Stimulated activated CD8-positive, alpha-beta memory T cell treated with anti-CD3 and anti-CD28 coated beads, Interleukin-12 subunit alpha, Interleukin-12 subunit beta, amount 100 ng/mL, for 1 hour (primary cell): ENCODE measurements at places on chromosomes 1 and 21.

DNA sequence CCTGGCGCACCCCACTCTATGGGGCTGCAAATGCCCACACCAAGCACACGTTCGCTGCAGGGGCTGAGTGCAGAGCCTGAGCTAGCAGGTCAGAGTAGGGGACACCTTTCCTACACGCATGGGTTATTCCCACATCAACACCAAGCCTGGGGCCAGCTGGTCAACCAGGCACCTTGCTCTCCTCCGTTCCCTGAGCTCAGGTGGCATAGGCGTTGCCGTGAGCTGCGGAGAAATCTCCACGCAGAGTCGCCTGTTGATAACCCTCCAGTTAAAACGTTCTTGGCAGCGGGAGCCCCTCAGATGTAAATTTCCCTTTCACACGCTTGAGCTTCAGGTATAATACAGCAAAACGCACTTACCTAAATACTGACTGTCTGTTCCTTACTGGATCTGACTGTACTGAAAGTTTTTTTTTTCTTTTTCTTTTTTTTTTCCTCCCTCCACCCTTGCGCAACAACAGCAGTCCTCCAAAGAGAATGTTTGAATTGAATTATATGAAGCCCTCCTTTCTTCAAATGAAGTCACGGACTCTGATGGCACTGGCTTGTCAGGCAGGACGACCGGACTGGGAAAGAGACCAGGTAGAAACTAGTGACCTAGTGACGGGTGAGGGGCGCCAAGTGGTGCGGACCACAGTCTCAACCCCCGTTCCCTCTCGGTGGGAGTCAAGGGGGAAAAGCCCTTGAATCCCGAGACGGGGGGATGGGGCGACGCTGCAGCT lies 2.1 kb downstream of the BRINP3 start:
- no peak for DNase-seq

DNA sequence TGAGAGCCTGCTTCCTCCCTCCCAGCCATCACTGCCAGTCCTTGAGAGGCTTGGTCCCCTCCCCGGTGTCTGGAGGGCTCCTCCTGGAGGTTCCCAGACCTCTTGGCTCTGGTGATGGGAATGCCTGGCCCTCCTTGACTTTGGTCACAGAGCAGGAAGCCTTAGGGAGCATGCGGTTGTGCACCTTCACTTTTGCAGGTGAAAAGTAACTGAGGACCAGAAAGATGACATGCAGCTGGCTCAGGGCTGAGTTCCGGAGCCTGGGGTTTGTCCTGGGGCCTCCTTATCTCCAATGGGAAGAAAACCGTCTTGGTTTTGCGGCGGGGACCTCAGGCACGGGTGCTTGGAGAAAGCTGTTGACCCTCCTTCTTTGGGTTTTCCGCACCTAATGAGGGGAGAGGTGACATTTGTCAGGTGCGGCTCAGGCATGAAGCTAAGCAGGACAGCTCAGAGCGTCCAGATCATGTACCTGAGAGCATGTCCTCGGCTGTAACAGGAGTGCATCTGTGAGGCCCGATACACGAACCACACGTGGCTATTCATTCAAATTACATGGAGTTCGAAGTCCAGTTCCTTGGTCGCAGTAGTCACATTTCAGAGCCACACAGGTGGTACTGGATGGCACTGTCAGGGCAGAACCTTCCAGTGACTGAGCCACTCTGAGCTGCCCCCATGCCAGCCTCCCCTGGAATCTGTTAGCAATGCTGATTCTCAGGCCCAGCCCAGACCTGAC lies 608 bp upstream of the MX2 start:
- no peak for DNase-seq

DNA sequence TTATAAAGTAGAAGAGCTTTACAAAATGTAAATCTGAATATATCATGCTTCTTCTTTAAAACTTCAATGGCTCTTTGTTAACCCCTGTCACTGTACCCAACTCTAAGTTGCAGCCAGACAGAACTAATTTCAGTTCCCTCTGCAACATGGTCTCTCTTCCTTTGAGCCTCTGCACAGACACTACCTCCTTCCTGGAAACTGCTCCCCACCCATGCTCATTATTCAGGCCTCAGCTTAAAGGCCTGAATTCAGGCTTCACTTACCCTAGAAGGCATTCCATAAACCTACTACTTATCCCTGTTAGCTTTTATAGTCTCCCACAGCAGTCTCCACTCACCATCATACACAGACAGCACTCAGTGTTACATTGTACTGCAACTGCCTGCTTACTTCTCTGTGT lies 2.6 kb upstream of the EEIG2 start:
- DNase-seq: no peak

DNA sequence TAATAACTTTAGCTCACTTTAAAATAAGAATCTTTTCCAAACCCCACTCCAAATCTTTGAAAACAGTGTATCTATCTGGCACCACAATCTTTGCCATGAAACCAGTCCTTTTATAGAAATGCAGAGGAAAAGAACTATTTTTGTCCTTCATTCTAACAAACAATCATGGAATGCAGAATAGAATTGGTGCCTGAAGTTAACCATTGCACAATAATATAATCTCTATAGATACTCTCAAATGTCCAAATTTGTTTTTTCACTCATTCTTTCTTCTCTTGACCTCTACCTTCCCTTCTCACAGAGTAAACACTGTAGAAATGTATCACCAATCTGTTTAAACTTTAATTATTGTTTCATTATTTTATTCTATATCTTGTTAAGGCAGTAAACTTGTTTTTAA lies 34.8 kb downstream of the TTLL7 start:
- no peak for DNase-seq

DNA sequence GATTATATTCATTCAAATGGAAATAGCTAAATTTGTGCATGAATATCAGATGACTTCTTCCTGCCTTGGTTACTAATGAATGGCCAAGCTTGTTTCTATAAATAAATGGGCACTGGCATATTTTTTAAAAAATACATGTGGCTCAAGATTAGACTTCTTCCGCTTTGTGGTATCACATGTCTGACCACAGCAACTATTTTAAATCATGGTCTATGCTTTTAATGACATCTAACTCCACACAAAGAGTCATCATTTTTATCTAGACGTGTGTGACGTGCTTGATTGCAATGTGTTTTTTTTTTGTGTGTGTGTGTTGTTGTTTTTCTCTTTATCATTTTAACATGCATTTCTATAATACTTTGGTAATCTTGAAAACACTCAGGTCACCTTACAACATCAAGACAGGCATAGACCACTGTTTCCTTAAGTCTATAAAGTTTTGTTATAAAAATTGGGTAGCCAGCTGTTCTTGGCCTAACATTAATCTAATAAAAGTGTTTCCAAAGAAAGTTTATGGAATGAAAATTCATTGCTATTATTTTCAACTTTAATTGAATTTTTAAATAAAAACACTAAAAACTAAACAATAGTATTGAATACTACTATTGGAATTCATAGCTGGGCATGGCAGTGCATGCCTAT lies 29.5 kb downstream of the RGS1 start:
- DNase-seq: no peak

DNA sequence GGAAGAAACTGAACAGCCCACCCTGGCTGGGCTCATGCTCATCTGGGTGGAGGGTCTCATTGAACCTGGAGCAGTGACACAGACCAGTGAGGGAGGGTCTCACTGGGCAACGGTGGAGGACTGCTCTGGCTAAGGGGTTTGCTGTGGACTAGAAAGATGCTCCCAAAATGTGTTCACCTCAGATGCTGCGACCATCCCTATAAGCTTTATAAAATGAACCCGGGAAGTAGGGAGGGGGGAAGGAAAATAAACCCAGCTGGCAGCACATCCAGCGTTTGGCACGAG lies 34.5 kb upstream of the LBR start:
- no peak for DNase-seq

DNA sequence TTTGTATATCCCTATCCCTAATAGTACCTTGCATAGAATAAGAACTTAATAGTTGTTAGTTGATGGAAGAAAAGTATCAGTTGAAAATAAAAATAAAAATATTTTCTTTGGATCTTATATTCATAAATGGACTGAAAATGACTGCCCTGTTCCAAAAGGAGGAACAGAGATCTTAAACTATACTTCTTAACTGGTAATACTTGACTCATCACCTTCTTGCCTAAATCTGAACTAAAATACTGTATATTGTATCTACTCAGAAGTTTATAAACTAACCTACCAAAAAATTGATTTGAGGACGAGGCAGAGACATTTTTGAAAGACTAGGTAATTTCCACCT lies 178.8 kb downstream of the SYT2 start:
- no peak for DNase-seq

GRCh38 chr1:108703939-108704338 lies 8.8 kb upstream of the FNDC7 start:
- no peak for DNase-seq

DNA sequence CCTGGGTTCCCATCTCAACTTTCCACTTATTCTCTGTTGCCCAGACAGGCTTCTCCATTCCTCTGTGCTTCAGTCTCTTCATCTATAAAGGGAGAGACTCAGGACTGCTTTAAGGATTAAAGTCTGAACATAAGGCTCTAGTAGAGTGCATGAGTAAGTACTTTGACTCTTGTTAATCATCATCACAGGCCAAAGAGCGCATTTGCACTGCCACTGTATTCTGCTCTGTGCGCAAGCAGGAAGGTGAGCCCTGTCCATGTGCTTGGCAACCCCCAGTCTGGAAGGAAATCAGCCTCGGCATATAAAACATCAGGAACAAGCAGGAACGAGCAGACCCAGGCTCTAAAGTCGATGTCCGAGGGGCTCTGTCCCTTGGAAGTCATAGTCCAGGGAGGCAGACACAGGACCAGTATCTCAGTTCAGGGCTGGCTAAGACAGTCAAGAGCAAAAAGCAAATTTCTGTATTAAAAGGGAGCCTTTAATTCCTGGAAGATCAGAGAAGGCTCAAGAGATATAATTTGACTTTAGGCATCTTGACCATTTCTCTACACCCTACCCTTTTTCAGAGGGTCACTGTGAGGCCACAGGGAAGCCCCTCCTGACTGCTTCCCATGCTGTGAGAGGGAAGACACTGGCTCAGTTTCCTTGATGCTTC lies 131.2 kb downstream of the TRABD2B start:
- no peak for DNase-seq

DNA sequence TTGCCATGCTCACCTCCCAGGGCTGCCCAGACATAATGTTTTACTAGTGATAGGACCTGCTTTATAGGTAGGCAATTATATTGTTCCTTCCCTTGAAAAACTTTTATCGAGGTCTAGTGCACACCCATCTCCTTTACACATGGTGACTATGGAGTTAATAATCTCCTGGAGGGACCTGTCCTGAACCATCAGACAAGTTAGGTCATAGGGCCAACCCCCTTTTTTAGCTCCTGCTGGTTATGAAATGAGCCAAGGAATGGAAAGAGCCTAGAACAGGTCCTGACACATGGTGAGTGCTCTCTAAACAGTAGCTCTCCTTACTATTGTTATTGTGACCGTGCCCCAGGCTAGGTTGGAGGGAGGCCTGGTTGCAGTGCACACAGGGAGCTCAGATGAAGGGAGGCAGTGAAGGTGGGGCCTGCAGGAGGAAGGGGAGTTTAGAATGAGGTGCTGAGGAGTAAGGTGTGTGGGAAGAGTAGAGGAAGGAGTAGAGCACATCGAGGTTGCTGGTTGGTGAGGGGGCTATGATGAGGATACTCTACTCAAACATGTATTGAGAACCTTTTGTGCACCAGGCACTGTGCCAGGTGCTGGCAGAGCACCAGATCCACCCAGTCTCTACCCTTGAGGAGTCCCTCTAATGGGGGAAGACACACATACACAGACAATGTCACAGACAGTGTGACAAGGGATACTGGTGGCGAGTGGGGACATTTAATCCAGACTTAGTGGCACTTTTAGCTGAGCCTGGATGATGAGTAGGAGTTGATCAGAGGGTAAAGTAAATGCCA lies 14.1 kb upstream of the LMNA start:
- DNase-seq: no peak

DNA sequence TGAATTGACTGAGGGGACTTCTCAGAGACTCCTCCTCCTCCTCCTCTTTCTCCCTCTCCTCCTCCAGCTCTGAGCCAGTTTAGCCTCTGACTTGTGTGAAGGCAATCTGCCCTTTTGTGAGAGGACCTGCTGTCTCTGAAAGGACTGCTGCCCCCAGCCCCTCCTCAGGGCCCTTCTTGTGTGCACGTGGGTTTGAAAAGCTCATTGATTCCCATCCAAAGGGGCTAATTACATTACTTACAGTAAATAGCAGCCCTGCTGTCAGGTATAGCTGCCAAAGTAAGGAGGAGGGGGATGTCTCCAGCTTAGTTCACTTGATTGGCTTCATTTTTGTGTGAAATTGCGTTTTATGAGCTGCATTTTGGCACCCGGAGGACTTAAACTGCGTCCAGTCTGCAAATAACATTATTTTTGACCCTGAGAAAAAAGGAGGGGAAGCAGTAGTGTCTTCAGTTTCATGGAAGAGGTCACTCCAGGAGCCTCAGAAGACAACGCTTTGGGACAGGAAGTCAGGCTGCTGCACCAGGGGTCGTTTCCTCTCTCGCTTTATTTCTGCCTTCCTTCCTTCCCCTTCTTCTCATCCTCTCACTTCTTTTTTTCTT lies 1.8 kb upstream of the LHX9 start:
- no peak for DNase-seq

- no peak for DNase-seq
Measured at GRCh38 chr1:156851779-156852417, 7.0 kb downstream of the INSRR start.

DNA sequence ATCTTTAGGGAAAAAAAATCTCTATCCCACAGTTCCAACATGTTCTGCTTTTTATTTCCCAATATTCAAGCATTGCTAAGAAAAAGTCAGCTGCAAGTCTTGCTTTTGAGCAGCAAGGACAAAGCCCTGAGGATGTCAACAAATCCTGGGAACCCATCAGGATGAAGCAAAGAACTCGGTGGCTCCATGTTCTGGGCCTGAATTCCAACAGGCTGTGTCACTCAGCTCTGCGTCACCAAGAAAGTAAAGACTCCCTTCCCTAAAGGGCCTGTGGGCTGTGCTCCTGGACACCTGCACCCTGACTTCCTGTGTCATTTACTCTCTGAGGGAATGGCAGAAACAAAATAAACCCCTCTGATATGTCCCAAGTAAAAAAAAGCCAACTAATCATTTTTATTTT lies 95.5 kb downstream of the TIAM1 start:
- no peak for DNase-seq

- DNase-seq: no peak
Measured at GRCh38 chr1:115832651-115833050, 8.3 kb downstream of the NHLH2 start.
